SHP77 treated with DMSO at 0.1 percent for 48 hours (cell line): ENCODE measurements at places on chromosomes 13 and 19.
A peak's percentile ranks its signal among the peaks of the same experiment; 100 is the strongest.

DNA sequence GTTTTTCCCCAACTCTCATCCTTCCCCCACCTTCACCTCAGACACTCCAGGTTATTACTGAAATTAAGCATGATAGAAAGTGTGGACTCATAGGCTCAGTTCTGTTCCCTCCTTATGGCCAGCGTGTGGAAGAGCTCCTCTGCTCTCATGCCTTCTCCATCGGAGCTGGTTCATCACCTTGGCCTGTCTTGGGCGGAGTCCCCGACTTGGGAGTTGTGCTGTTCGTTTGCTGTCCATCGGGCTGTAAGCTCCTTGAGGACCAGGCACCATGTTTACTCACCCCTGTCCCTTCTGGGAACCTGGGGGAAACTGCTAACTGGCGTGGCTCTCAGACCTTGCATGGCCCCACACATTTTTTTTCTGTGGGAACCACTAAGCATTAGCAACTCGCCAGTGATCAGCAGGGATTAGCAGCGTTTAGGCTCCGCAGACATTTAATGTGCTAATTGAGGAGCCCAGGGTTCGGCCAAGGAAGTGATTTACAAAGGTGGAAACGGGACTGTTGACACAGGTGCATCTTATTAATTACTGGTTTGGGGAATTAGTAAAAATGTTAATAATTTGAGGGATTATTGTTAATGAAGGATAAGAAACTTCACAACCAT is 123.8 kb downstream of the TM9SF2 start:
- DNase-seq, result no peak

DNA sequence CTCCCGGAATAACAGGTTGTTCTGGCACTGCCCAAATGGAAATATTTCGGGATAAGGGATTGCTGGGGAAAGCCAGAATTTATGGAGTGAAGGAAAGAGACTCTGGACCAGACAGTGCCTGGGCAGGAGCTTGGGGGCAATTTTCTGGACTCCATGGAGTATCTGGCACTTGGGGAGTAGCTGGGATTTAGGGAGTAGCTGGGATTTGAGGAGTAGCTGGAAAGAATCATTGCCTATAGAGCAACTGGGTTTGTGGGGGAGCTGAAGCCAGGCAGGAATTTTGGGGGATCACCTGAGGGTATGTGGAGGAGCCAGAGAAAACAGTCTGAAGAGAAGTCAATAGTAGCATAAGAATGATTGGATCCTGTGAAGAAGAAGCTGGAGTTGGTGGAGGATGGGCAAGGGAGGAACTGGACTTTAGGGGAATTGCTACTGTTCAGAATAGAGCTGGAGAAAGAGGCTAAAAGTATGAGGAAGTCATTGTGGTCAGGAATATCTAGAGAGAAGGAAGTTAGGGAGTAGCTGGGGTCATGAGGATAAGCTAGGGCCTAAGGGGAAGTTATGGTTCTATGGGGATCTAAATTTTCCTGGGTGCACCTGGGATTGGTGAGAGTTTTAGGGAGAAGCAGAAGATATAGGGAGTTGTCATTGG is 14.8 kb downstream of the FSD1 start:
- no peak for DNase-seq

GRCh38 chr13:23739596-23739995 is 149.6 kb downstream of the MIPEP start:
- DNase-seq, result peak; percentile 80

DNA sequence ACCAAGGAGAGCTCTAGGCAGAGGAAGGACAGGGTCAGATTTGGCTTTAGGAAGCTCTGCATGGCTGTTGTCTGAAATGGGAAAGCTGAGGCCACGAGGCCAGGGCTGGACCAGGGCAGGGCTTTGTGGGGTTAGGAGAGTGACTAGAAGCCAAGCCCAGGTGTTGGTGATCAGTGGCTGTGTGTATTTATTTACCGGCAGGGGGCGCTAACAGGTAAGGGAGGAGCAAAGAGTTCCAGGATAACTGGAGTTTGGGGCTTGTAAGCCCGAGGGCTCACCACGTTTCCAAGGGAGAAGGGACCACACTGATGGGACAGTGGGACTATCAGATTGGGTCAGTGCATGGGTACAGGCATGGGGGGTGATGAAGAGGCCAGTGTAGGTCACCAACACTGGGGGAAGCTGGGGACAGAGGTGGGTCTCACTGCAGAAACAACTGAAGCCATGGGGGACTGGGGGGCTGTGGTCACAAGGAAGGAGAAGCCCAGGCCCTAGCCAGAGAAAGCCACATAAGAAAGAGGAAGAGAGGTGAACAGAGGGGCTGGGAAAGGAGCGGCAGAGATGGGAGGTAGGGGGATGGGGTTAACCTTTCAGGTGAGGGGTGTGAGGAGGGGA is 3.9 kb downstream of the TMEM147 start:
- peak; percentile 39 for DNase-seq

- no peak for DNase-seq
Observed at GRCh38 chr13:43229506-43229905, 206.1 kb downstream of the DNAJC15 start.

DNA sequence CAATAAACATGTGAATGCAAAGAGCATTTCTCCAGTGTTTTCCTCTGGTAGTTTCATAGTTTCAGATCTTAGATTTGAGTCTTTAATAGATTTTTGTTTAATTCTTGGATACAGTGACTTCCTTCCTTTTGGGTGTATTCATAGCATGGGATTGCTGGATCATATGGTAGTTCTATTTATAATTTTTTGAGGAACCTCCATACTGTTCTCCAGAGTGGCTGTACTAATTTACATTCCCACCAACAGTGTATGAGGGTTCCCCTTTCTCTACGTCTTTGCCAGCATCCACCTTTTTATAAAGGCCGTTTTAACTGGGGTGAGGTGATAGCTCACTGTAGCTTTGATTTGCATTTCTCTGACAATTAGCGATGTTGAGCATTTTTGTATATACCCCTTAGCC is 9.3 kb upstream of the CALM3 start:
- DNase-seq, result no peak

GRCh38 chr13:24688950-24689349 is 8.7 kb downstream of the ATP12A start:
- no peak for DNase-seq

GRCh38 chr13:29457299-29457698 is 138.2 kb downstream of the SLC7A1 start:
- DNase-seq, result no peak

GRCh38 chr19:10295305-10295846 is 5.6 kb downstream of the ICAM5 start:
- DNase-seq, result no peak

DNA sequence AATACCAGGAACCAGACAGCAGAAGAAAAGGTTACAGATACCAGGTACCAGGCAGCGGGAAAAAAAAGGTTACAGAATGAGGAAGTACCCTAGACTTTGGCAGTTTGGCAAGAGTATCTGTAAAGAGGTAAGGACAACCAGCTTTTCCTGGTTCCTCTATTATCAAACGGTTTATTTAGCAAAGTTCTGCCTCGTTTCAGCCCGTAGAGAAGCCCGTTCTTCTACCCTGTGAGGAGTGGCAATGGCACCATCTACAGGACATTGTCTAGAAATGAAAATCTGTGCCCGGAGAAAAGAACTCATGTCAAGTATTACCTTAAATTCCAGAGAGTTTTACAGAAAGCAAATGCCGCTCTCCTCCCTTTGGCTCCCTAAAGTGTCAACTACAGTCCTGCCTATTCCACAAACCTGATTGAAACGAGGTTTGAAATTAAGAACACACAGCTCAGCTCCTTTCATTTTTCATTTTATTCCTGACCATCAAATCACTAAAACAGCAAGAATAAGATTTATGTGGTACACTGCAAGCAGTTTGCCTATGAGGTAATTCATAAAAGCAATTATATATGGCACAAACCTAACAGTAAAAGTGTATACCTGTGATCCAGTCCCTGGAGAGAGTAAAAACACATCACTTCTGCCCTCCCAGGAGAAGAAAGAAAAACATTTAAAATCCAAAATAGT is 226.3 kb downstream of the SLC7A1 start:
- DNase-seq, result peak; percentile 6

- peak; percentile 51 for DNase-seq
Observed at GRCh38 chr13:34750078-34750931, 191.8 kb upstream of the NBEA start.

DNA sequence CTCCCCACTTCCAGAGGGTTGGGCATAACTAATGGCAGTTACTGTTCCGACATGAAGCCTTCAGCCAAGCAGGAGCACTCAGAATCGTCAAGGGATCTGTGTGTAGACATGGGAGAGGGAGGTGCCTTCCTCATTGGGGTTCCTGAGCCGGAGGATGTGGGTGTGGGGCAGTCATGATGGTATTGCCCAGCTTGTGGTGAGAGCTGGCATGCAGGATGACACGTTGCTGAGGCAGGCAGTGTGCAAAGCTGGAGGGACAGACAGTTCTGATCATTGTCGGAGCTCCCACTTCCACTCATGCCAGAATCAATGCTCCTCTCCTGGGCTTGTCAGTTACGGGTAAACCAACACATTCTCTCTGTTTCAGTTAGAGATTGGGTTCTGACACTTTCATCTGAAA is 83.9 kb upstream of the TSC22D1 start:
- DNase-seq, result no peak

GRCh38 chr13:109425821-109426689 is 360.3 kb downstream of the IRS2 start:
- DNase-seq, result no peak

DNA sequence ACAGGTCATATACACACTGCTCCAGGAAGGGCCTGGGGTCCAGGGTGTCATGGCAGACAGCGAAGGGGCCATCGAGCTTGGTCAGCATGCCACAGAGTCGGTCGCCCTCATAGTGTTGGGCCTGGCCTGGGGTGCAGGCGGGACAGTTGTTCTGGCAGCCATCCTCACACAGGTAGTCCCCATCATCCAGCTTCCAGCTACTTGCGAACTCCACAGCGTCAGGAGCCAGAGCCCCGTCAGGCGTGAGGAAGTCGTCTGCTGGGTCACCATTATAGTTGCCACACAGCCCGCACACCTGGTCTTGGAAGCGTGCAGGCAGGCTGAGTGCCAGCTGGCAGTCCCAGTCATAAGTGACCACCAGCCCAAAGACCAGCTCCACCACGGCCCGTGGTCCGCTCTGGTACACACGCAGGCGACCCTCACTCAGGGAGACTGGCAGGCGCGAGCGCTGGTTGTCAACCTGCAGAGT is 16.2 kb downstream of the FCGBP start:
- no peak for DNase-seq

- DNase-seq, result peak; percentile 24
Observed at GRCh38 chr13:98300956-98301641, 124.0 kb upstream of the RNF113B start.

- DNase-seq, result no peak
Observed at GRCh38 chr13:19068691-19069090, 112.9 kb downstream of the TUBA3C start.

- DNase-seq, result no peak
Observed at GRCh38 chr13:94173312-94173854, 306.1 kb downstream of the DCT start.

DNA sequence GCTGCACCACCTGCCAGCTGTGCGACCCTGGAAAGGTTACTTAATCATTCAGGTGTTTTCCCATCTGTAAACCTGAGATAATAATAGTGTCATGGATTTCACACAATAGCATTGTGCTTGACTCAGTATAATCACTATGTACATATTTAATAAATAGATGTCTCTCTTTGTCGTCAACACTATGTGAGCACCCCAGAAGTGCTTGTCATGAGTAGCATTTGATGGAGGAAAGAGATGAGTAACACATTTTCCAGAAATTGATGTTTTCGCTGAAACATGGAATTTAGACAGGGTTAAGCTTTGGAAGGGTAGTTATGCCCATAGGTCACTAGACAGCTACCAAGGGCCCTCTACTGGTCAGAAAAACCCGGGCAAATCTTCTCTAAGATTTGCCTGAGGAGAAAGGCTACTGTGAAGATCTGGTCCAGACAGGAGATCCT is 9.5 kb upstream of the MBNL2 start:
- DNase-seq, result peak; percentile 63

DNA sequence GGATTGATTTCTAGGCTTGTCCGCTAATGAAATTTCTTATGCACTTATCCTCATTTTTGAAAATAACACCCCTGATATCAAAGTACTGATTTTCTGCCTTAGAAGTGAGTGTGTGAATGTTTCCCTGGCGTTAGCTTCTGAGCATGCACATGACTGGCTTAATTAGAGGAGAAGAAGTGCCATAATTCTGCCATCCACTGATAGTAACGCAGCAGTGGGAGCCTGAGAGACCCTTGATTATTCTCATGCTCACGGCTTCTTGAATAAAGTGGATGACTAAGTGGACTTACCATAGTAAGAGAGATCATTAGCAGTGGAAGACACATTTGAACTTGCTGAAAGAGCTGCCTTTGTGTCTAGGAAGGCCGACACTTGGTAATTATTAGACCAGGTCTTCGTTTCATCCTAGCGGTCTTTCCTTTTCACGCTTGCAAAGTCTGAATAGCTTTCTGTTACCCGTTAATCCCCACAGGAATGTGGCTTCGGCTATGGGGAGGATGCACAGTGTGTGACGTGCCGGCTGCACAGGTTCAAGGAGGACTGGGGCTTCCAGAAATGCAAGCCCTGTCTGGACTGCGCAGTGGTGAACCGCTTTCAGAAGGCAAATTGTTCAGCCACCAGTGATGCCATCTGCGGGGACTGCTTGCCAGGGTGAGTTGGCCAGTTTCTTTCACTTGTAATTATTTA is 45.3 kb downstream of the TNFRSF19 start:
- no peak for DNase-seq

GRCh38 chr13:59747529-59747928 is 416.2 kb downstream of the DIAPH3 start:
- no peak for DNase-seq

GRCh38 chr13:102697929-102698648 is 3.2 kb upstream of the METTL21C start:
- DNase-seq, result no peak

- DNase-seq, result no peak
Observed at GRCh38 chr19:13848340-13848677, 28.6 kb upstream of the NANOS3 start.

DNA sequence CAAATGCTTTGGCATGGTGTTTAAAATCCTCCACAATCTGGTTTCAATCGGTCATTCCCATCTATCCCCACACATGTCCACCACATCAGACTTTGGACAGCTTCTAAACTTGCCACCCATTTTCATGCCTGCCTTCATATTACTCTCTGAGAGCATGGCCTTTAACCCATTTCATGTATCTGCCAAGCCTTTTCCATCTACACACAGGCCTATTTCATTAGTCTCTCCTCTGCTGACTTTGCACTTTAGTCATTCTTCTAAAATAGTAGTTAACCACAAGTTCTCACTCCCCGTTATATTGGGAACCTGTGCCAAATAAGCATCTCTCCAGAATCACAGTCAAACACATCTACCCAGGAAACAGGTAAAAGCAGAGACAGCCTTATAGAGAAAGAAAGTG is 142.2 kb downstream of the MZT1 start:
- no peak for DNase-seq

- no peak for DNase-seq
Observed at GRCh38 chr13:106560821-106561220, 7.1 kb downstream of the ARGLU1 start.

DNA sequence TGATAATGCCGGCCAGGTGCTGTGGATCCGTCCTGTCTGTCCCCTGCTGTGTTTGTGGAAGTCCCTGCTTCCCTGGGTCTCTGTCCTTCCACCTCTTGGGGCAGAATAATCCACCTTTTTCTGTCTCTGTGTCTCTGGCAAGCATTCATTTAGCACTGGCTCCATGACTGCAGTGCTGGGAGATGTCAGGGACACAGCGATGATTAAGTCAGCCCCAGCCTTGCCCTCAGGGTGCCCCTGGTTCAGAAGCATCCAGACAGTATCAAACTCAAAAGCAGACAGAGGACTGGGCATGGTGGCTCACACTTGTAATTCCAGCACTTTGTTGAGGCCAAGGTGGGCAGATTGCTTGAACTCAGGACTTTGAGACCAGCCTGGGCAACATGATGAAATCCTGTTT is 1.5 kb downstream of the HIPK4 start:
- DNase-seq, result no peak

GRCh38 chr13:25806264-25806974 is 245.4 kb downstream of the SHISA2 start:
- DNase-seq, result no peak
